Hindlimb muscle (tissue), 1 donor: ENCODE measurements at places on chromosomes 3 and 15.

DNA sequence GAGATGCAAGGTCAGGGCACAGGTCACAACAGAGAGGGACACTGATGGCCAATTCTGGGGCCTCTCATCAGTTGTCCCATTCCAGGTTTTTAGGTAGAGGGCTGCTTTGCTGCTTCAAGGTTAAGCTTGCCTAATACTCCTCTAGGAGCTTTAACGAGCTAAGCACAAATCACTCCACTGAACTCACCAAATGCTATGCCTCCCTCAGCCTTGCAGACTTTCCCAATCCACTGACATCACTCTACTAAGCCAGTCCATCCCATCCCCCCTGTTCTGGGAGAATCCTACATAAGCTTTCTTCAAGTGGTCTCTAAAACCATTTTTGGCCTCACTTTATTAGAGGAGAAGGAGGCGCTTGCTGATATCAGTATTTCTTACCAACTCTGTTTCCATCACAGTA lies 24.8 kb upstream of the PDCD6IP start:
- DNase-seq = no peak

DNA sequence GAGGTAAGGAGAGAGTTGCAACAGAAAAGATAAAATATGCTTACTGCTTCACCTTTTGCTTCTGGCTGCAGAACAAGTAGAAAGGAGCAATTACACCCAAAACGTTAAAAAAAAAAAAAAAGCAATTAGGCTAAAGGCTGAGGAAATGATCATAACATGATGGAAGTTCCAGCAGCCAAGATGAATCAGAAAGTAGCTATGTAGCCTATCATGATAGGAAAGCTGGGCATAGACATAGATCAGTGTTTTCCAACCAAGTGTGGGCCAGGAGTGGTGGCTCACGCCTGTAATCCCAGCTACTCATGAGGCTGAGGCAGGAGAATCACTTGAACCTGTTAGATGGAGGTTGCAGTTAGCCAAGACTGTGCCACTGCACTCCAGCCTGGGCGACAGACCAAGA lies 52.6 kb downstream of the AGTR1 start:
- no peak for DNase-seq

DNA sequence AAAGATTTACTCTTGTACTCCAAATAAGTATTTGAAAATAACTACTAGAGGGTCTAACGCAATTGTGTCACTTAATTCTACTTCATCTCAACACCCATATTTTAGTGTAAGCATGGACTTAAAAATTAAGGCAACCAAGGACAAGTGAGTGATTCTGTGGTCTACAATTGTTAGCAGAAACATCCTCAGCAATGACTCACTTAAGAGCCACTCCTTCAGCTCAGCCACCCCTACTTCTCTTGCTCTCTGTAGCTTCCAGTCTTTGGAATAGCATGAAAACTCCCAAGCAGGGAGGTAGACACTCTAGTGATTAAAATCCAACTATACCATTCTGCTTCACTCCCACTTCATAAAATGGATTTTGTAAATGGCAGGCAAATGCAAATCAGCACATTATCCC lies 116.0 kb upstream of the LRRN1 start:
- DNase-seq = no peak

DNA sequence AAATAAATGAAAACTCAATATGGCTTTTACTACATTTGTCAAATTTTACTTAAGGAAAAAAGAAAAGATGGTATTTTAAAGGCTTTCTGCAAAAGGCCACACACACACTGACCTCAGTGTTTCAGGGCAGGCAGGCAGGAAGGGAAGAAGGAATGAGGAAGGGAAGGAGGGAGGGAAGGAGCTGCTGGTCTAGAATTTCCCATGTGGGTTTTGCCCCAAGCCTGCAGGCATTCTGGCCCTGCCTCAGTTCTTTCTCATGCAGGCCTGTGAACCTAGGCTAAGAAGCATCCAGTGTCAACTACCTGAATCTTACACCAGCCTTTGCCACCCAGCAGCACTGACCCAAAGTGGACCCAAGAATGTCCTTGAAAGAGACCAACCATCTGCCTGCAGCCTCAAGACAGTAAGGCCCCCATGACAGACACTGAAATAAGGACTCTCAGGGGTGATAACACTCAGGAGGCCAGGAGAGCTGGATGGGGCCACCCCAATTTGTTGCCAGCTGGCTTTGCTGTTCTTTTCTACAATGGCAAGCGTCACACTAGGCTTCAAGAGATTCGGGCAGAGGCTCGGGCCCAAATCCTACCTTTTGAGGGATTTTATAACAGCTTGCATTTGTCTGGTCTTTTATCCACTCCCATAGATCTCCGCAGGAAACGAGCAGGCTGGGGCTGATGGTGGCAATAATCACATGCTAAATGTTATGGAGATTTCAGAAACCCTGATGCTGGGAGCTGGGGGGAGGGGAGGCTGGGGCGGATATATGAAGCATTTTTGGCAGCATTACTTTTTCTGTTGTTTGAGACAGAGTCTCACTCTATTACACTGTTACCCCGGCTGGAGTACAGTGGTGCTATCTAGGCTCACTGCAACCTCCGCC lies 51.4 kb downstream of the XXYLT1 start:
- DNase-seq = no peak

- no peak for DNase-seq
Measured at GRCh38 chr15:36911322-36911944, 188.9 kb downstream of the MEIS2 start.
